ENCODE measurements at places on chromosomes 2 and 18.

- DNase-seq, result no peak
Observed at GRCh38 chr2:46269544-46270273, 27.5 kb upstream of the EPAS1 start.

DNA sequence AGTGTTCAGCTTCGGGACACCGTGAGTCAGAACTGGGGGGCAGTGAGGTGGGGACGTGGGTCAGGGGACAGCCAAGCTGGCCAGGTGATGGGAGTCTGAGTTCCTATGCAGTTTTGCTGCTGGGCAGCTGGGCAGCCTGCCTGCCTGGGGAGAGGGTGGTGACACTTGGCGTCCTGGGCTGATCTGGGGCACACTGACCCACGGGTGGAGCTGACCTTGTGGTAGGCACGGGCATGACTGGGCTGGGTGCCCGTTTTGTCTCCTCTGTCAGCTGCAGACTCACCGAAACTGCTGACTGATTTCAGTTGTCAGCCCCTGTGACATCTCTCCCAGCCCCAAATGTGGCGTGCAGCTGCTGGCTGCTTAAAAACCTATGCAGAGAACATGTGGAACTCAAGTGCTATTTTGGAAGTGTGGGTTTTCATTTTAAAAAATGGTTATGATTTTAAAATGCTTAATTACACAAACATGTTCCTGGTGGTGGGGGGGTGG is 32.6 kb upstream of the E2F6 start:
- no peak for DNase-seq

DNA sequence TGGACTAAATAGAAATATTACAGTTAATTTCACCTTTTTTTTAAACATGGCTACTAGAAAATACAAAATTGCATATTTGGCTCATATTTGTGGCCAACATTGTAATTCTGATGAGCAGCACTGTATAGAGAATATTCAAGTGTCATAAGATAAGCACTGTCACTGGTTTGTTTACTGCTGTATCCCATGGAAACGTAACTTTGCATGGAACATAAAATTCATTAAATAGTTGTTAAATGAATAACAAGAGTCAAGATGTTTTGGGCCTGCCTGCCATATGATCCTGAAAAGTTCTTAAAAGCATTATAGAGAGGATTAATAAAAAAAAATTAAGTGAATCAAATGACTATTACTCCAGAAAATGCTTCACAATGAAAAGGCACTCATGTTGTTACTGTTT is 763.7 kb upstream of the CRIM1 start:
- no peak for DNase-seq

- no peak for DNase-seq
Observed at GRCh38 chr2:205561441-205561840, 120.9 kb upstream of the NRP2 start.

- no peak for DNase-seq
Observed at GRCh38 chr2:191739194-191739593, 61.3 kb downstream of the NABP1 start.

DNA sequence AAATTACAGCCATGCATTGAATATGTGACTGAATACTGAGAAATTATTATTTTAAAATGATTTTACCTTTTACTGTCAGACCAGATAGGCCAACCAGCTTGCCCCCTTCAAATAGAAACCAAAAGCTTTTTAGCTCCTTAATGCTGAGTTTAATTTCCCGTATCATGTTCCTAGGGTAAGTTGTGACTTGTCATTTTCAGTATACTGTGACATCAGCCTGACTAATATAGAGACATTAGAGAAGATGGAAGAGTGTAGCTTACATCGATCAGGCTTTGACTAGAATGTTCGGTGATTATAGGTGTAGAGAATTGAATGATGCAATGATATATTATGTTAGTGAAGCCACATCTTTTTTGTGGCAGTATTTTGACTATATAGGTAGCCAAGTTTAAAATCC is 50.6 kb upstream of the ZEB2 start:
- DNase-seq, result no peak

DNA sequence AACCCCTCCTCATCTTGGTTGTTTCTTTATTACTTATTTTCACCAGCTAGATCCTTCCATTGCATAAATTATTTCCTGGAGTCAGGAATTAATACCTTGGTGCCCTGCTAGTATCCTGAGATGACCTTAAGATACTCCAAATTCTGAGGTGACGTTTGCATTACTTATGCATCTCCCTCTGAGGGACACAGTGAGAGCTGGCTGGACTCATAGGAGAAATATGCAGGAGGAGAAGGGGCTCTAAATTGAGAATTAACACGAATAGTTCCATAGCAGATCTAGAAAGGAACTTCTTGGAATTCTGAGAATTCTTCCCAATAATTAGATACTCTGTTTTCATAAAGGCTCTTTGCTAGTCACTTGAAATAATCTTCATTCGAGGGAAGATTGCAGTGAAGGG is 310.6 kb upstream of the ZEB2 start:
- no peak for DNase-seq

GRCh38 chr18:24659827-24660720 is 199.6 kb downstream of the HRH4 start:
- no peak for DNase-seq

DNA sequence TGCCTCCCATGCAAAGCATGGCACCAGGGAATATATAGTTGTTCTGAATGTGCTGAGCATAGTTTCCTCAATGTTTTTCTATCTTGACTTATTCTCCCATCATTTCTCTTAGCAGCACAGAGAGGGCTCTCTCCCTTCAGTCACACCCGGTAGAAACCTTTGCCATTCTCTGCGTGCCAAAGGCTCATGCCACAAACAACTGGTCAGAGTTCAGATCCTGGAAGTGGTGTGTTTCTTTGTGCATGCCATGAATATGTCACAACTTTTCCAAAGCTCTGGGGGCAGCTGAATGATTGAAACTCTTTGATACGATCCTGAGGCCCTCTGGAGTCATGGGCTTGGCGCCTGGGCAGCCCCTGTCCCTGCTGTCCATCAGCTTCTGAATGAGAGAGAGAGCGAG is 28.0 kb upstream of the EDAR start:
- no peak for DNase-seq

GRCh38 chr2:237685408-237685807 is 58.0 kb downstream of the LRRFIP1 start:
- peak; percentile 27 for DNase-seq

DNA sequence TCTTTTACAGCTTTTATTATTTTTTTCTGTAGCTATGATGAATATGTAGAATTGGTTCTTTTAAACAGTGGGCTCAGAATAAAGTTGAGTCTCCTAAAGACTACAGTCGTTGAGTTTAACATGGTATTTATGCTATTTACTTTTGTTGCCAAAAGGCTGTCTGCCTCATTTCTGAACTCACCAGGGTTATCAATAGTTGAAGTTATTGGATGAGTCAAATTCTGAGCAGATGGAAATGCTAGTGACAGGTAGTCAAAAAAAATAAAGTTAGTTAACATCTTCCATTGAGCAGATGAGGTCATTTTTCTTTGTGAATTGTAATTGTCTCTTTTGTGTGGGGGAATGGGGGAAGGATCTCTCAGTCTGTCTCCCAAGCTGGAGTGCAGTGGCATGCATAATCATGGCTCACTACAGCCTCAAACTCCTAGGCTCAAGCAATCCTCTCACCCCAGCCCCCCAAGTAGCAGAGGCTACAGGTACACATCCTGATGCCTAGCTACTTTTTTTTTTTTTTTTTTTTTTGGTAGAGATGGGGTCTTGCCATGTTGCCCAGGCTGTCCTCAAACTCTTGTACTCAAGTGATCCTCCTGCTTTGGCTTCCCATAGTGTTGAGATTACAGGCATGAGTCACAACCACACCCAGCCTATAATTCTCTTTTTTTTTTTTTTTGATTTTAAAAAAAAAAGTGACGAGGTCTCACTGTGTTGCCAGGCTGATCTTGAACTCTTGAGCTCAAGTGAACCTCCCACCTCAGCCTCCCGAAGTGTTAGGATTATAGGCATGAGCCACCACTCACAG is 8.9 kb downstream of the PAPOLG start:
- DNase-seq, result no peak

DNA sequence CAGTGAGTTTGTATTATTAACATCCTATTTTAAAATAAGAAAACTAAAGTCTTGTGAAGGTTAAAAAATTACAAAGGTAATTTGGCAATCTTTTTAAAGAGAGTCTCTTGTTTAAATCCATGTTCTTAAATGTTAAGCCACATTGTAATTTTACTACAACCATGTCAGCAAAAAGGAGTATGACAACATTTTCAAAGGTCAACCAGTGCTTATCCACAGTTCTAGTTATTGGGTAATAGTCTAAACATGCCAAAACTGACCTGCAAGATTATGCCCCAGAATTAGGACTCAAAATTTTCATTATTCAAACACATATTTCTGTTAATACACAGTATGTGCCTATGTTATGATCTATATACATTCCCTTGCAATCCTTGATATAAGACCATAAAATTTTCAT is 1312.6 kb upstream of the CHAC2 start:
- no peak for DNase-seq

GRCh38 chr2:212958757-212959295 is 192.6 kb downstream of the IKZF2 start:
- no peak for DNase-seq

- DNase-seq, result no peak
Observed at GRCh38 chr2:70723286-70723885, 44.6 kb downstream of the ADD2 start.

GRCh38 chr2:101852824-101853223 is 138.9 kb upstream of the IL1R2 start:
- no peak for DNase-seq

DNA sequence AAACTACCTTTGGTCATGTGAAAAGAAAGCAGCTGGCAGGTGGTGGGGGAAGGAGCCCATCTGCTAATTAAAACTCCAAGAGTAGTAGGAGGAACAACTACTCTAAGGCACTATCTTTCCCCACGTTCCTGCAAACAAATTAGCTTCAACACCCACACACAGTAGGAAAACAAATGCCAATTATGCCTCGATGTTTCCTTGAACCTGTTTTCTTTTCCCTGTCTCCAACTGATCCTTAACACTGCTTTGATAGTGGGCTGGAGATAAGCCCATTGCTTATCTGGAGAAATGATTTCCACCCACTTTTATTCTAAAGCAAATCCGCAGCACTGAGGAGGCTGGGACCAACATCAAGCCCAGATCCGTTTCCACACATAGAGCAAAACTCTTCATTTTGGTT is 36.0 kb downstream of the DDX18 start:
- DNase-seq, result peak; percentile 40

DNA sequence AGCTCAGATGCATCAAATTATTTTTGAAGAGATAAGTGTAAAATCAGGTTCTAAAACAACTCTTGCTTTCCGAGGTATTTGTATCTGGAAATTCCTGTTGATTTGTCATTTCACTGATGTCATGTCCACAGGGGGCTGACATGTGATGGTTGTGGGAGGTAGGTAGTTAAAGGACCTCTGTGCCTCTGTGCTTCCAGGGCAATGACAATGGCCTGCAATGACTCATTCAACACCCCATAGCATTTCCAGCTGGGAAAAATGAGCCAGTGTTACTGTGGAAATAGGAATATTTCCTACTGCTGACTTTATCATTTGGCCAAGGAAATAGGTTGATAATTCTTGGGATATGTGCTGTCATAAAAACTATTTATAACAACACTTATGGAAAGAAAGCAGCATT is 86.2 kb upstream of the CCDC195 start:
- DNase-seq, result no peak

GRCh38 chr2:241039416-241039815 is 41.0 kb downstream of the SNED1 start:
- no peak for DNase-seq

DNA sequence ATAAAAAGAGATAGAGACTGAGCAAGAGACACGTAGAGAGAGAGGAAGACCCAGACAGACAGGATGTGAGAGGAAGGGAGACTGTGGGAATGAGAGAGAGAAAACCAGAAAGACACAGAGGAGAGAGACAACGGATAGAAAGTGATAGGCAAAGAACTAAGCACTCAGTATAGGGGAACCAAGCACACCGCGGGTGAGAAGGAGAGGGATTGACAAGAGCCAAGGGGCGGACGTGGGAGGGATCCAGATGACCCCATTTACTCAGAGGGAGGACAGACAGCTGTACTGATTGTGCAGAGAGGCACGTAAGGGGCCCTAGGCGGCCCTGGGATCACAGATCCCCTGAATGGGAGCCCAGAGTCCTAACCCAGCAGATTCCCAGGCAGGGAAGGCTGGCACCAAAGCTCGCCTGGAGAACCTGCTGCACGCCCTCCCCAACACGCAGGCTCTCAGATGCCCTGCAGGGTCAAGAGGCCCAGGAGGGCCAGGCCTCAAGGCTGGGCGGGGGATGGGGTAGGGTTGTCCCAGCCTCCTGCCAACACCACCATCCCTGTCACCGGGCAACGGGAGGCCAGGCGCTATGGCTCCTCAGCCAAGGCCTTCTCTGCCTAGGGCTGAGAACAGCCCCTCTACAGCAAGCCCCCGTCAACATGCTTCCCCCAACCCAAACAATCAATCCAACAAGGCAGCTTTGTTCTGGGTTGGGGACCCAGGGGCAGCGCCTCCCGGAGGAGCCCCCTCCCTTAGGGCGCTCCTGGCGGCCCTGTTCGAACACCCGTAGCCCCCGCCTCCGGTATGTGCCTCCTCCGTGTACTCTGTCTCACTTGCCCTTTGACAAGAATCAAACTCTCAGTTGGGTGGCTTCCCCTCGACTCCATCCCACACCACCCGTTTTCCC is 579 bp downstream of the LOXL3 start:
- DNase-seq, result no peak

GRCh38 chr2:232310696-232311095 is 67.9 kb upstream of the ALPP start:
- DNase-seq, result no peak

DNA sequence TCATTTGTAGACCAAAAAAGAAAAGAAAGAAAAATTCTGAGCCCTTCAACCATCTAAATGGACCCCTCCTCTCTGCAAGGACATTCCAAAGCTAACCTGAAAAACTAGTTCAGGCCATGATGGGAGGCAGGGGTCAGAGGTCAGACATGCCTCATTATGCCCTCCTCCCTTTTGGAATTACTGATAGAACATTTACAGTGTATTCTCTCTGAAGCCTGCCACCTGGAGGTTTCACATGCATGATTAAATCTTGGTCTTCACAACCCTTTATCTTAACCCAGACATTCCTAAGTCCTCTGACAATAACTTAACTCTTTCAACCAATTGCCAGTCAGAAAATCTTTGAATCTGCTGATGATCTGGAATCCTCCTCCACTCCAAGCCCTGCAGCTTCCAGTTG is 86.0 kb downstream of the SPP2 start:
- DNase-seq, result peak; percentile 2

DNA sequence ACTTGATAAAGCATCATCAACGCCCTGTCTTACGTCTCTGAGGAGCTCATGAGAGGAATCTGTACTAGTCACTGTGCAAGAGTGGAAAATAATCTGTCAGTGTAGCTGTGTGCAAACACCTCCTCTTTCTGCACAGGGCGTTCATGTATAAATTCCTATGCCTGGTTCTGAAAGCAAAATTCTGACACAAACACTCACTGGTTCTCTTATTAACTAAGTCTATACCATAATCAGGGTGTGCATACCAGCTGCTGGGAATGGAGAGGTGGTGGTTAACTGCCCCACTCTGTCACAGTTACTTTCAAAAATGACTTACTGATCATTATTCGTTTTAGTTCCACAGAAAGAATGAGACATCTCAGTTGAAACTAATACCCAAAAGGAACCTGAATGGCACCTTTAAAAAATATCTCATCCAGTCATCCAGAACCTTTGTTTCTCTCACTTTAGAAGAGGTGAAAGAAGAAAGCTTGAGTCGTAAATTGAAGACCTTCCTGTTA is 35.7 kb downstream of the STK39 start:
- no peak for DNase-seq

GRCh38 chr2:67760995-67761394 is 301.8 kb downstream of the C1D start:
- no peak for DNase-seq

Measured in NCI-H524 (cell line).